HTR-8/SVneo (cell line): ENCODE measurements at places on chromosomes 5 and 9.
A peak's percentile ranks its signal among the peaks of the same experiment; 100 is the strongest.

- peak; percentile 45 for DNase-seq
These were observed 38.2 kb upstream of the GRAMD2B start for GRCh38 chr5:126384985-126385384.

DNA sequence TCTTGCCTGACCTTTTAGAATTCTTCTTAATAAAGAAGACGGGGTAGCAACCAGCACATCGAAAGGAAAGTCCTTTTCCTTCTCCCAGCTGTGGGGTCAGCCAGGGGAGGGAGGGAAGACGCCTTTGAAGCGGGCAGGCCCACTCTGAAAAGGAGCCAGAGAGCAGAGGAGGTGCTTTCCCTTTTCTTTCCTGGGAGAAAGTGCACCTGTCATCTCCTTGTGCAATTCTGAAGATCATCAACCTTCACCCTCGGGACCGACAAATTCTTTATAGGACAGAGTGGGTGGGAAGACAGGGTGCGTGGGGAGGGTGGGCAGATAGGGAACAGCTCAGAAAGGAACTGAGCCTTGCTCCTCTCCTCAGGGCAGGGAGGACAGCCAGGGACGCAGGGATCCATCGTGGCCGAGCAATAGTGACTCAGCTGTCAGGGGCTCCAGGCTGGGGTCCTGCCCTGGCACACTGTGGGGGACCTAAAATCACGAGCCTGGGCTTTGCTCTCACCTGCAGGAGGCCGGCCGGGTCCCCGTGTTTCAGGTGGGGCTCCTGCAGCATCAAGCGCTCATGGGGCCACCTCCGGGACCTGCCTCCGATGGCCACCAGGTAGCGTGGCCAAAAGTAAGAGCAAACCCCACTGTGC is 141.0 kb downstream of the OLFM1 start:
- no peak for DNase-seq

GRCh38 chr5:69167929-69168328 is 979 bp downstream of the CCNB1 start:
- DNase-seq: no peak

- DNase-seq: no peak
These were observed 104.8 kb downstream of the LPAR1 start for GRCh38 chr9:110933350-110934001.

- DNase-seq: no peak
These were observed 357.8 kb downstream of the KDM4C start for GRCh38 chr9:7115606-7116005.

DNA sequence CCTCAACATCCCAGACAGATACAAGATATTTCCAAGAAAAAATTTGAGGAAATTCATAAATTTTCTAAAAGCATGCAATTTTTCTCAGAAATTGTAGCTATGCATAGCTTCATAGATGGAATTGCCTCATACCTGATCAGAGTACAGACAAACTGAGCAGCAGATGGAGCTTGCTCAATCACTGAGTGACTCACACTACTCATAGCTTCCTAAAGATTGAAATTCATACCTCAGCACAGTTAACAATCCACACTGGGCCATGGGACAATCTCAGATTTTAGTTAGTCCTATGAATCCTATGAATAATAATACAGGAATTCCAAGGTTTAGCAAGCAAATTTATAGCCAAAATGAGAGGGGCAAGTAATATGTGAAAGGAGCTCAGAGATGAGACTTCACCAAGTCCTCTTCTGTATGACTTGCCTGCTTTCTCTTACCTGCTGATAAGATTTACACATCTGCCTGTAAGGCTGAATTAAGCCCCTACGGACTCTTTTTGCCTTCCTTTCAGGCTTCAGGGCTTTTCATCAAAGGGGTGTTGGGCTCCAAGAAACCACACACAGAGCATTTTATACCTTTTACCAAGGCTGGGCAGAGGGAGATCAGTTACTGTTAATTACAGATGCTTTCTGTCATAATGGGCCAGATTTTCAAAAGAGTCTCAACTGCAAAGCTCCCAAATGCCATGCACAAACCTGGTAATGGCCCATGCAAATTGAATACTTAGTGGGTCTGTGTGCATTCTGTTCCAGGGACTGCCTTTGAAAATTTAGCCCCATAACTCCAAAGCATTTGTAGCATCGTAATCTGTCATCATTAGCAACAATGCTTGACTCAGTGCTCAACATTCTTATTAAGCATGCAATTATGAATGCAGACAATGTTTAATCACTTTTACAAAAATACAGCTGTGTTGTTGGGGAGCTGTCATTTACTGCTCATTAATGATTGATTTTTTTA is 439.3 kb downstream of the DTWD2 start:
- DNase-seq: peak; percentile 17

DNA sequence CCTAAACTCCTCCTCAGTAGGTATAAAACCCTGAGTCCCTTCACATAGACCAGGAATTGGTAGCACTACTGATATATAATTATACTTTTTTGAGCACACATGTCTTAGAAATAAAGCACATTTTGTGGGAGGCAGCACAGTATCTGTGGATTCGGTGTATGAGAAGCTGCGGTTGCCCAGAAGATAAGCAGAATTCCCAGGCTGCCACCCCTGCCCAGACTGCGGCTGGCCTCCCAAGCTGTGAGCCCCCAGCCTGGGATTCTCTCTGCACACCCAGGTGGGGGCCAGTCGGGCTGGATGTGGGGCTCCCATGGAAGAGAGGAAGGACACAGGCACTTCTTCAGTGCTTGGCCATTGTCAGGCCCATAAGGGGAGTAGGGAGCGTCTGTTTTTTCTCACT is 25.6 kb upstream of the ANGPTL2 start:
- DNase-seq: no peak

DNA sequence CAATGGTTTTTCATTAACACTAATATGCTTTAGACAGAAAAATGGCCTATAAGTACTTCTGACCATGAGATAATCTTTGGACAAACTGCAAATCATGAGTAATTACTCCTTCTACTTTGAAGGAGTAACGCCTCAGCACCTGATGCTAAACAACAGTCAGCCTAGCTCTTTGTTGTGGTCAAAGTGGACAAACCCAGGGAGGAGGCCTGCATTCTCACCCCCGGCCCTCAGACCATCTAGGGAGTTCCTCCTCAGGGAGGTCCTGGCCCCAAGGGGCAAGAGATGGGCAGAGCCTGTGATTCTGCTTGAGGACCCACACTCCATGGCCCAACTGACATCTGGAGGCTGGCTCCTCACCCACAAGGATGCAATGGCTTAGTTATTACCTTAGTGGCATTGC is 48.2 kb upstream of the ANGPTL2 start:
- DNase-seq: no peak

DNA sequence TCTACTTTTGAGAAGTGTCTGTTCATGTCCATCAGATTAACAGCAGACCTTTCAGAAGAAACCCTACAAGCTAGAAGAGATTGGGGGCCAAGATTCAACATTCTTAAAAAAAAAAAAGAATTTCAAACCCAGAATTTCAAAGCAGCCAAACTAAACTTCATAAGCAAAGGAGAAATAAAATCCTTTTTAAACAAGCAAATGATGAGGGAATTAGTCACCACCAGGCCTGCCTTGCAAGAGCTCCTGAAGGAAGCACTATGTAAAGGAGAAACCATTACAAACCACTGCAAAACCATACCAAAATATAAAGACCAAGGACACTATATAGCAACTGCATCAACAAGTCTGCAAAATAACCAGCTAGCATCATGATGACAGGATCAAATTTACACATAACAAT is 124.6 kb upstream of the PDE4D start:
- DNase-seq: no peak

DNA sequence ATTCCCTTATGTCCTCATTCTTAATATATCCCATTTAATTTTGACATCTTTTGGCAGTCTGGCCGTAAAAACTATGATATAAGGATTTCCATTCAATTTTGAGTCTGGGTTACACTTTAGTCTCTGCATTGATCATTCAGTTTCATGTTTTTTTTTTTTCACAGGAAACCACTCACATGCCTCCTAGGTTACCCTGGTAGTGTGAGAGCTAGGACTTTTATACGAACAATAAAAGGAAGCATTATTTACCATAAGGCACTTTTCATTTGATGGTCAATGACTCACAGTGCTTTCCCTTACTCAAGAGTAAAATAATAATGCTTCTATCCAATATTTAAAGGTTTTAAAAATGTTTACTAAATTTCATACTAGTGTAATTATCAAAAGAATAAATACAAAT is 16.4 kb upstream of the DMAC1 start:
- no peak for DNase-seq

DNA sequence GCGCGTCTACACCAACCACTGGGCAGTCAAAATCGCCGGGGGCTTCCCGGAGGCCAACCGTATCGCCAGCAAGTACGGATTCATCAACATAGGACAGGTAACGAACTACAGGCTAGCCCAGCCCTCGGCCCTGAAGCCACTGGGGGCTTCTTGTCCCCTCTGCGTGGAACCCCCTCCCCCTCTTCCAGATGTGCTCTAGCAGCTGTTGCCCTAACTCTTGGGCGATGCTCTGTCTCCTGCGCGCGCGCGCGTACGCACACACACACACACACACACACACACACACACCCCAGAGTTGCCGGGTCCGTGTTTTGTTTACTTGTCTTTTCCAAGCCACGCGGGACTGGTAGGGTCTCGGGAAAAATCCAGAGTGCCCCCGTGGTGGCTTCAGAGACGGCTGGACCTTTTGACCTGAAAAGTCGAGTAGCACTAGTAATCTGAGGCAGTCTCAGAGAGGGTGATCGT is 836 bp downstream of the PCSK5 start:
- no peak for DNase-seq

DNA sequence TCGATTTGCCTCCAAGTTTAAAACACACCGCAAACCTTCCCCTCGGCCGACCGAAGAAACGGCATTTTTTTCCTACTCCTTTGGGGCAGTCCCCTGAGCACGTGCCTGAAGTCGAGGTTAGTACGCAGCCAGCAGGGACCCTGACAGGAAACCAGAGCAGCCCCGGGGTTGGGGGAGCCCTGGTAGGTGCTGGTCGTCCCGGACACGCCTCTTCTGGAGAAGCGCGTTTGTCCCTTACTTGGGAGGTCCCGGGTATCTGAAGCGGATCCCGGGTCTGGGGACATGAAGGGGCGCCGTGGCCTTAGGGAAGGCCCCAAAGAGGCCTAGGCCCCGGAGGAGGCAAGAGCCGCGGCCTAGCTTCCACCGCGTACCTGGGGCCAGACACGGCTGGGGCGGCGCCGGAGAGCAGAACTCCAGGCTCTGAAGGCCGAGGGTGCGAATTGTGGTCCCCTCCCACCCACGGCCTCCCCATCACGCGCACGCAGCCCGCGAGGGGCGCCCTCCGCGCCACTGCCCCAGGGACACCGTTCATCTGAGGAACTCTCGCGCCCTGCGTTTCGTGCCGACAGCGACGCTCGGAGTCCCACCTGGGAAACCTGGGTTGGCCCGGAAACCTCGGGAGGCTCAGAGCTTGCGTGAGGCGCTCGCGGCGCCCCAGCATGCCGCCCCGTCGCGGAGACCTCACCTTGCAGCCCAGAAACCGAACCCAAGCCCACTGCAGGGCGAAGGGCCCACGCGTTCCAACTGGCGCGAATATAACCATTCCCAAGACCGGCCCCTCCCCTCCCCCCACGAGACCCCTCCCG is 10.4 kb downstream of the OTP start:
- DNase-seq: no peak

DNA sequence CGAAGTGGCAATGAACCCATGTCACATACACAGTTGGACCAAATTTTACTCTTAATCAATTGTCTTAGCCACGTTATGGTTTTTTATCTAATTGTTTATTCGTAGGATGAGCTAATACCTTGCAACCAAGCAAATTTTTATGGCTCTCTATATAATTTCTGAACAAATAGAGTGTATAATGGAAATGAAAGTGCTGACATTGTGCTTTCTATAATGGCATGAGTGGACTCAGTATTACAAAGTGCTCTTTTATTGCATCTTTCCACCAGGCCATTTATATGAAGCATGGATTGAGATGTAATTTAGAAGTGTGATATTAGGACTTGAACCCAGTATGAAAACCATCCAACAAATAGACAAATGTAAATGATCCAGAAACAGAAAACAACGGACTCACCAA is 1096.0 kb downstream of the DTWD2 start:
- no peak for DNase-seq

- DNase-seq: no peak
These were observed 45.5 kb downstream of the IARS1 start for GRCh38 chr9:92247981-92248380.

- no peak for DNase-seq
These were observed 66.3 kb upstream of the EPB41L4B start for GRCh38 chr9:109387206-109387605.

DNA sequence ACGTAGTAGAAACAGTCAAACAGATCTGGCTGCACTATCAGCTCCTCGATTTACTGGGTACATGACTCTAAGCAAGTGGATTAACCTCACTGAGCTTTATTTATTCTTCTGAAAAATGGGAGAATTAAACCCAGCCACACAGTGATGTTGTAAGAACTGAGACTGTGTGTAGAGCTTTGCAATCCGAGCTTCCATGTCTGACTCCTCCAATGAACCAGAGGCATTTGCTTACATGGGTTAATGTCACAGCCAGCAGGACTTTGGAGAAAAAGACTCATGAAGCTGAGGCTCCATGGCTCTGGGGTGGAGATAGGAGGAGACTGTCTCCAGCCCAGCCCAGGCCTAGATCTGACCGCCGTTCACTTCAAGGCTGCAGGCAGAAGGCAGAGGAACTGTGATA is 201.3 kb downstream of the CDK5RAP2 start:
- no peak for DNase-seq

DNA sequence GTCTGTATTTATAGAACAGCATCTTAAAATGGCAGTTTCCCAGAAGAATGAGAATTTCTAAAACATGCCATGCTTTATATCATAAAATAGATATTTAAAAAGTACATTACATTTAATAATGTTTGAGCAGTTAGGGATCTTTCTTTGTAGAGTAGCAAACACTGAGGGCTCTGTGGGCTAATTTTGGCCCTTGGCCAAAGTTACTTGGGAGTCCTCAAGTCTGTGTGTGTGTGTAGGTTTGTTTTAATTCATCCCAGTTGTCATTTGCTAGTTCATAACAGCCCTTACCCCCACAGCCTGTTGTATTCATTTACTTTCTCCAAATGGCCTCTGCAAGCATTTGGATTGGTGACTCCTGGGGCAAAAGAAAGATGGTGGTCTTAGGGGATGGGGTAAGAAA is 576.4 kb upstream of the SGCD start:
- no peak for DNase-seq
